T1000 (cell line): ENCODE measurements at places on chromosomes 1 and 21.

- DNase-seq: no peak
Measured at GRCh38 chr1:103129796-103130195, 21.5 kb upstream of the COL11A1 start.

- DNase-seq: no peak
Measured at GRCh38 chr1:19391596-19391981, 79.5 kb downstream of the SLC66A1 start.

DNA sequence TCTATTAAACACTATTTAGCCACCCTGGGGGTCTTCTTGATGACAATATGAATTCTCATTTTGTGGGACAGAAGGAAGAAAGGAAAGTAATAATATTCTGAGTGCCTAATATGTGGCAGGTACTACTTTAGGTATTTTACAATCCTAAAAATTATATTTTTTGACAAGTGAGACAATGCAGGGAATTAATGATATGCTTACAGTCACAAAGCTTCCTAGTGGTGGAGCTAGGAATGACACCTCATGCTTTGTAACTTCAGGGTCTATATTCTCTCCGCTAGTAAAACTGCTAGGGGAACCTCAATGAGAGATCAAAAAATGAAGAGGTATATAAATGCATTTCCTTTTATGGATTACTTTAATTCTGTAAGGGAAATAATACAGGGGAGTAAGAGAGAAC lies 44.3 kb downstream of the TPR start:
- no peak for DNase-seq

DNA sequence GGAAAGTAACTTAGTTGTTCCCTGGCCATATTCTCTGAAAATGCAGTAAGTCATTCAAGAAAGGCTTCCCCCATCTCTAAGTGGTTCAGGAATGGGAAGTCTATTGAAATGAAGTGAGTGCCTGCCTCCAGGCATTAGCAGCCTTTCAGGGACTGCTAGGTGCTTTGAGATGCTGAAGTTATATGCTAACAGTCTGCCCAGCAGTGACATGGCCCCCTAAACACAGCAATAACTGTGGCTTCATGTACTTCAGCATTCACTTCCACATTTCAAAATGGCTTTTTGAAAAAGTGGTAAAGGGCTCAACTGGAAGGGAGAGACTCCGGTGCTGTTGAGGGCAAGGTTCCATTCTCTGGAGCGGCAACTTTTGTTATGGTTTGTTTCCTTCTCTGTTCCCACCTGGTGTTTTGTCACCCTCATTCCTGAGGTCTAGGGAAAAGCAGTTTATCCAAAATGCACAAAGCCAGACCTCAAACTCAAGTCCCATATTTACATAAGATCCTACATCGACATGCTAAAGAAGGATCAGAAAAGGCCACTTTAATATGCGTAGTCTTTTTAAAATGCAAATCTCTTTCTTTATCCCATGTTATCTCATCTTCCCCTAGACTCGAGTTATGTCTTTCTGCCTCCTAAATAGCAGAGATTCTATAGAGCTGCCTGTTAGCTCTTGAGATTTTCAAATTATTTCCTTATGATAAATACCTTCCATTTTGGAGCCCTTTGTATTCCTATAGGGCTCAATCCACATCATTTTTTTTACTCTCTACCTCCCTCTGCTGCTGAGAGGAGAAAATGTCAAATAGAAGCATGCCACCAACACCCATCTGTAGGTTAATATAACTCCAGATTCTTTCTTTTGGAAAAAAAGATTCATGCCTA lies 34.2 kb upstream of the LRRC8C start:
- no peak for DNase-seq

GRCh38 chr1:37250371-37250770 lies 216.1 kb upstream of the GRIK3 start:
- no peak for DNase-seq

- DNase-seq: no peak
Measured at GRCh38 chr1:166122873-166123466, 43.8 kb downstream of the FAM78B start.

GRCh38 chr1:166119471-166119965 lies 47.3 kb downstream of the FAM78B start:
- no peak for DNase-seq

- DNase-seq: no peak
Measured at GRCh38 chr1:43872280-43872679, 61.3 kb upstream of the ARTN start.

DNA sequence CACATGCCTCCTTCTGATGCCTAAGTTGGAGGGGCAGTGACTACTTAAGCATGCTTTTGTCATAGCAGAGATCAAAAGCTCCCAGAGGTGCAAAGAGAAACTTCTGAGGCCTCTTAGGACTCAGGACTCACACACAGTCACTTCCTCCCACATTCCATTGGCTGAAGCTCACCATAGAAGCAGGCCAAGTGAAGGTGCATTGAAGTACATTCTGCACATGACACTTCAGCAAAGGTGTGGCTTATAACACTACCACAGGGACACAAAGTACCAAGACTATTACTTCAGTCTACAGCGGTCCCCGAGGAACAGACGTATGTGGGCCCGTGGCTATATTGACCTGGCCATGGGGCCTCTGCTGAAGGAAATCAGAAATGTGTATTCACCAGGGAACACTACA lies 2.5 kb upstream of the POGK start:
- DNase-seq: no peak

DNA sequence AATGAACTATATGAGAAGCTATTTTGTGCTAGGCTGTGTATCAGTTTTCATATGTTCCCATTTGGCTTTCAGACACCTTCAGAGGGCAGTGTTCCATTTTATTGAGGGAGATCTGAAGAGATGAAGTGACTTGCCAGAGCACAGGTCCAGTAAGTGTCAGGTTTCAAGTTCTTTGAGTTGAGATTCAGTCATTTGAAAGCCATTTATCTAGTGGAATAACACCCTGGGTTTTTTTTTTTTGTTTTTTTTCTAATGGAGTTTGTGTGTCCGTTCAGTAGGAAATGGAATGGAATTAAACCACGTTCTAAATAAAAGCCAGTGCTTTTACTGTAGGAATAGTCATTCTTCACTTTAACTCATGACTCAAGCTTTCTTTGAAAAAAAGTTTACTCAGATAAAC lies 652.9 kb upstream of the USP24 start:
- DNase-seq: no peak

GRCh38 chr1:115771094-115771846 lies 2.8 kb upstream of the CASQ2 start:
- DNase-seq: no peak

GRCh38 chr1:16349847-16350406 lies 2.4 kb downstream of the FBXO42 start:
- no peak for DNase-seq

- DNase-seq: no peak
Measured at GRCh38 chr1:51512120-51512519, 6.9 kb downstream of the EPS15 start.

GRCh38 chr21:31660259-31660565 lies 719 bp downstream of the SOD1 start:
- peak; percentile 46 for DNase-seq

- DNase-seq: no peak
Measured at GRCh38 chr1:177487481-177487880, 316.7 kb downstream of the BRINP2 start.

DNA sequence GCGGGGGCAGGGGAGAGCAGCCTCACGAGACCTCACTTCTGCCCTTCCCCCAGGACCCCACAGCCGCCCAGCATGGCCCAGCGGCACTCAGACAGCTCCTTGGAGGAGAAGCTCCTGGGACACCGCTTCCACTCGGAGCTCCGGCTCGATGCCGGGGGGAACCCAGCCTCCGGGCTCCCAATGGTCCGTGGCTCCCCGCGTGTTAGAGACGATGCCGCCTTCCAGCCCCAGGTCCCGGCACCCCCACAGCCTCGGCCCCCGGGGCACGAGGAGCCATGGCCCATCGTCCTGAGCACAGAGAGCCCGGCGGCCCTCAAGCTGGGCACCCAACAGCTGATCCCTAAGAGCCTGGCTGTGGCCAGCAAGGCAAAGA lies 8.5 kb downstream of the ARHGEF16 start:
- DNase-seq: no peak

- DNase-seq: peak; percentile 52
Measured at GRCh38 chr1:2233997-2234761, 6.1 kb downstream of the SKI start.

DNA sequence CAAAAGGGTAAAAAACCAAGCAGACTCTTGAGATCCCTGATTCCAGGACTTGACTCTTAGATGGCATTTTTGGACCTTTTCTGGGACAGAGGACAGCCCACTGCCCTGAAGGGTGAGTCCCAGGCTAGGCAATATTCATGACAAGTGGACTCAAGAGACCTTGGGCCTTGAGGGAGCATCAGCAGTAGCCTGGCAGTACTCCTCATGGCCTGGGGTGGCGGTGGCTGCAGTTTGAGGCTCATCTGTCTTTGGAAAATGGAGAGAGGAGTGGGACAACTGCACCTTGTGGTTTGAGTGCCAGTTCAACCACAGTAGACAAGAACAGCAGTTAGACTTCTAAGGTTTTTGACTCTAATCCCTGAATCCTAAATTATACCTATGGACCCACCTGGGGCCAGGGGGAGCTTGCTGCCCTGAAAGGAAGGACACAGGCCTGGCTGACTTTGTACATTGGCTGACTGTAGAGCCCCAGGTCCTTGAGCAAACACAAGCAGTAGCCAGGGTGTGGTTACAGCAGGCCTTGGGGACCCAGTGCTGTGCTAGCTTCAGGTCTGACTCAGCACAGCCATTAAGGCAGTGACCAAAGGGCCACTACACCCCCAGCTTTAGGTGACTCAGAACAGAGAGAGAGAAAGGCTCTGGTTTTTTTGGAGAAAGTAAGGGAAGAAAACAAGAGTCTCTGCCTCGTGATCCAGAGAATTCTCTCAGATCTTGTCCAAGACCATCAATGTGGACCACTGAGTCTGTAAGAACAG lies 1023.2 kb downstream of the KCNT2 start:
- no peak for DNase-seq

GRCh38 chr1:220430586-220430985 lies 97.3 kb upstream of the MARK1 start:
- no peak for DNase-seq

- no peak for DNase-seq
Measured at GRCh38 chr1:2583871-2584351, 2.7 kb upstream of the PRXL2B start.

DNA sequence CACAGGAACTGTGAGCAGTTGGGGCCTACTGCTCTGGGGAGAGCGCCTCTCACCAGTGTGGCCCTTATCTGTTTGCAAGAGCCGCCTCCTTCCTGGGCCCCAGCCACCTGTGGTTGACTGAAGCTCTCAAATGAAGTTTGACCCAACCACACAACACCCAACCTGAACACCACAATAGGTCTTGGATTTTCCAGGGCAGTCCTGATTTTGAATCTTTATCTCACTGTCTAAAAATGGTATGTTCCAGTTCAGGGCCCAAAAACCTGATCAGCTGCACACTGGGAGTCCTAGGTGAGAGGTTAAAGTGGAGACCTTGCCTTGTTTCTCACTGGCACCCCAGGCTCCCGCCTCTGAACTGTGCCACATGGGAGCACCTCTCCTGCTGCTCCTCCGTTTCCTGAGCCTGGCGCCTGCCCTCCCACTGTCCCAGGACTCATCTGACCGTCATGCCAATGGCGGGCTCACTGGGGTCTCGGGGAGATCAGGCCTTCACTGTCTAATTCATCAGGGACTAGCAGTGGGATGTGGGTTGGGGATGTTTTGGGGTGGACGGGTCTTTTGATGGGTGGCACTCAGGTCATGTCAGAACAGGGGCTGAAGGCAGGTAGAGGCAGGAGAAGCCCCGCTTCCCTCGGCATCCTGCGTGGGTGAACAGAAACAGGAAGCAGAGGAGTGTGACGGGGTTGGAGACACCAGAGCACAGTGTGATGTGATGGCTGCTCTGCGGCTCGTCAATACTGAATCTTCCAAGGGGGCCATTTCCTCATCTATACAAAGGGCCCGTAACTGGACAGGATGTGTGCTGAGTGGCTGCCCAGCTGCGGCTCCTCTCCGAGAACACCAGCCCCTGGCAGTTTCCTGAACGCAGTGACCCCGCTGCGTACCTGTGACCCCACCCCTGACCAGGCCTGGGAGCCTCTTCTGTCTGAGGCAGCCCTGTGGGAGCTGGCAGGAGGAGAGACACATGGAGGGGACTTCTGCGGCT lies 59.6 kb upstream of the ITPKB start:
- no peak for DNase-seq

DNA sequence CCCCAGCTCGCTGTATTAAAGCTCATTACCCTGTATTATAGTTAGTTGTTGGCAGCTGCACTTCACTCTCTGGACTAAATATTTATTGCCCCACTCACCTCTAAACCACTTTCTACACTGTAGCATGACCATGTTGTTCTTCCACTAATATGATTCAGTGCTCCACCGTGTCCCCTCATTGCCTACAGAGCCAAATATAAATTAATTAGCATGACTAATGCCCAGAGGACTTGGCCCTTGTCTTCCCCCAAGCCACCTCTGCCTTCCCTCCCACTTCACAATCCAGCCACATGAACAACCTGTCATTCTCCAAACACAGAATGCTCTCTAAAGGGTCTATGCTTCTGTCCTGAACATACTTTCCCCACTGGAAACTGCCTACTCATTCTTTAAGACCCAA lies 276.5 kb downstream of the PLPP3 start:
- DNase-seq: peak; percentile 41

DNA sequence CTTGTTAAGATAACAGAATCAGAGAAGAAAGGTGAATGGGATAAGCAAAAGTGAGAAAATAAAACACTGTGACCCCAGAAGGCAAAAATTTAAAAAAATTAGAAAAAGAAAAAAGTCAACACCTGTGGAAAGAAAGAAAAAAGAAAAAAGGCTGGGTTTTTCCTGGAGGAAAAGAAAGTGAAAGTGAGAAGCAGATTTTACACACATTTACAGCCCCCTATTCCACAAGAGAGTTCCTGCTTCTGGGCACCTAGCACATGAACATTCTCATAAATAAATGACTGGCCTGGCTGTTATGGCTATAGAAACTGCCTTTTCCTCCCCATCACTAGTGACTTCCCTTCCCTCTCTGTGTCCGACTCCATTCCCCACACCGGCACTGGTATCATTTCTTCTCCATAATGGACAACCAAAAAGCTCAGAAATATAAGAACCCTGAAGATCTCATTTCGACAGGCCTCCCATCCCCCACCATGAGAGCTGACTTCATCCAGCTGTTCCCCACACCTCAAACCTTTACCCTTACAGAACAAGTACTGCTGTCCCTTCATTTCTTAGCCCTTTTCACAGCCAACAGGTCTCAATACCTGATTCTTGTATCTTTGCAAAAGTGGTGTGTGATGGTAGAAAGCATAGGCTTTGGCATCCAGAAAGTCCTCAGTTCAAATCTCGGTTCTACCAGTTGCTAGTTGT lies 12.6 kb downstream of the MTF1 start:
- no peak for DNase-seq

DNA sequence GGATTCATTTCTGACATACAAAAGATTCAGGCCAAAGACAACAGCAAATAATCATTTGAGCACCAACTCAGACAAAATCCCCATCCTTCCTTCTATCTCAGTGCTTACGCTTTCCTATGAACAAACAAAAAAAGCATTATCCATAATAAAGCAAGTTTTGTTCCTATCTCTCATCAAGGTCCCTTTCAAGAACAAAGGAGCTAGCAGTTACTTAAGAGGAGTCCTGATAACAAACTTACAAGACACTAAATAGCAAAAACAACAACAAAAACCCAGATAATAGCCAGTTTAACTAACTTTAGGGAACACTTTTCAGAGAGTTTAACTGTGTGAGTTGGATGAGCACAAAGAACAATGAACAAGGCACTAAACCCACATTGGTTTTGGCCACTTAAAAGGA lies 10.5 kb downstream of the EVI5 start:
- no peak for DNase-seq

GRCh38 chr1:69363236-69363635 lies 204.5 kb upstream of the LRRC7 start:
- no peak for DNase-seq

- DNase-seq: no peak
Measured at GRCh38 chr1:187878883-187879282, 1050.1 kb downstream of the PLA2G4A start.
